ENCODE measurements at places on chromosomes 12 and 14. TPM values are rescaled to one million over a fixed set of nuclear protein-coding genes. Genes with fewer than 3 reads are reported as not detected.

Gene ETV6
- total RNA-seq: 131 TPM

Gene KRT6C
- total RNA-seq: not detected

Gene GUCY2C
- 0.29 TPM for total RNA-seq

Gene TEX22
- total RNA-seq: 8.4 TPM

DNA sequence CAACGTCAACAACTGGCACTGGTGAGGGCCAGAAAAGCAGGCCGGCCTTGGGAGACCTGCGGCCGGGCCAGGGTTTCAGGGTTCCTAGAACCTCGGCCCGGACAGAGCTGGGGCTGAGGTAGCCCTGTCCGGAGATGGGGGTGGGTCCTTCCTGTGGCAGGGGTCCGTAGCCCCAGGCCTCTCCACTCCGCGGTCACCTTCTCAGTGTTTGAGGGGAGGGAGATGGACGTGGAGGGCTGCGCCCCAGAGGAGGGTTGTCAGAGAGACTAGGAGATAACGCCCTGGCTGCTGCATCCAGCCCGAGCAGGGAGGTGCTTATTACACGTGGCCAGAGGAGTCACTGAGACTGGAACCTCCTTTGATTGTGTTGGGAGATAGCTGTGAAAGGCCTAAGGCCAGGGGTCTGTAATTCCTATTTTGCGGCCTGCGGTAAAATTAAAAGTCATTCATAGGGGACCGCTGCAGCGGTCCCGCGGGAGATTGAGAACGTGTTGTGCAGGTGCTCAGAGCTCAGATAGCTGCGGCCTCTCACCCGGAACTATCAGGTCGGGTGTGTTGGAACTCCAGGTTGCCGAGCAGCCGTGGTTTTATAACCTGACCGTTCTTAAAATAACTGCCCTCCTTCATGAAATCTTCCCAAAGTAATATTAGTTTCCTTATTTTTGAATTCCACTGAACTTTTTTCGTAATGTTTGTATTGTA lies 507 bp downstream of the AHSA1 start:
- H3K4me3 ChIP-seq: peak overlapping the region; percentile 93
- peak; percentile 67 for DNase-seq
- H3K27me3 ChIP-seq: no peaks in the 10 kb centered on the region
- peak overlapping the region; percentile 91 for H3K27ac ChIP-seq
- H3K36me3 ChIP-seq: peaks cover 35% of the 10 kb centered on the region

DNA sequence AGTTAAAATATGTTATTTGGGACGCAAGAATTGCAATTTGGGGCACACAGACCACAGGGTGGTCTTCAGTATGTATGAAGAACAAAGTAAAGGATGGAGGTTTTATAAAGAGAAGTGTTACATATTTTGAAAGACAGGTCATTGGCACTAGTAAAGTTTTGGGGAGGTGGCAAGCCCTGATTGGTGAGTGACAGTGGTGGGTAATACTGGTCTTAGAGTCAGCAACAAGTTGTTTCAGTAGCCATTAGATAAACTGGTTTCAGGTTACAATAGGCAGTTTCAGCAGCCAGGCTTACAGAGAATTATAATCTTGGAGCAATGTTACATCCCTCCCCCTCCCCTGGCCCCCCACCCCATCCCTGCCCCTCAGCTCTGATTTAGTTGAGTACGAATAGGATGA lies 17.5 kb downstream of the MARK3 start:
- no peaks in the 10 kb centered on the region for H3K36me3 ChIP-seq
- H3K4me1 ChIP-seq: peaks cover 29% of the 10 kb centered on the region
- DNase-seq: no peak
- no peaks in the 10 kb centered on the region for H3K27me3 ChIP-seq

GRCh38 chr12:108734200-108734906 lies 3.0 kb upstream of the CORO1C start:
- H3K27me3 ChIP-seq: no peaks in the 10 kb centered on the region
- H3K36me3 ChIP-seq: no peaks in the 10 kb centered on the region
- no peak for DNase-seq
- no peak overlapping the region for H3K4me3 ChIP-seq
- no peak overlapping the region for H3K27ac ChIP-seq
- peaks cover 9% of the 10 kb centered on the region for H3K4me1 ChIP-seq

DNA sequence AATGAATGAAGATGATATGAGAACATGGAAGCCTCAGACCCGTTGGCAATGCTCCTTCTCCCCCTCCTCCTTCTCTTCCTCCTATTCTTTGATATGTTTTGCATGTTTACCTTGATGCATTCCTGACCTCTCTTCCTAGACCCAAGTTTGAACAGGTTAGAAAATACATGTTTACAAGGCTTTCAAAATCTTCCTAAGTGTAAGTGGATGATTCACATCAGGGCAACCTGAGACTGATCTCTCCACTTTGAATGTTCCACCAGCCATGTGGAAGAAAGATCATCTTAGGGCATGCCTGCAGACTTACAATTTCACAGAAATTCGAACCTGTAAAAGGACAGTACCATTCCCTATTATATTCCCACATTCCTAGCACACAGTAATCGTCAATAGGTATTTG lies 18.0 kb upstream of the LDHB start:
- no peaks in the 10 kb centered on the region for H3K4me1 ChIP-seq
- no peaks in the 10 kb centered on the region for H3K36me3 ChIP-seq
- DNase-seq: no peak
- no peaks in the 10 kb centered on the region for H3K27me3 ChIP-seq

GRCh38 chr14:105748204-105748578 lies 221.8 kb downstream of the TMEM121 start:
- peaks cover 34% of the 10 kb centered on the region for H3K4me1 ChIP-seq
- peak overlapping the region; percentile 56 for H3K4me3 ChIP-seq
- no peak for DNase-seq
- no peak overlapping the region for H3K27ac ChIP-seq
- H3K36me3 ChIP-seq: peaks cover 2% of the 10 kb centered on the region

DNA sequence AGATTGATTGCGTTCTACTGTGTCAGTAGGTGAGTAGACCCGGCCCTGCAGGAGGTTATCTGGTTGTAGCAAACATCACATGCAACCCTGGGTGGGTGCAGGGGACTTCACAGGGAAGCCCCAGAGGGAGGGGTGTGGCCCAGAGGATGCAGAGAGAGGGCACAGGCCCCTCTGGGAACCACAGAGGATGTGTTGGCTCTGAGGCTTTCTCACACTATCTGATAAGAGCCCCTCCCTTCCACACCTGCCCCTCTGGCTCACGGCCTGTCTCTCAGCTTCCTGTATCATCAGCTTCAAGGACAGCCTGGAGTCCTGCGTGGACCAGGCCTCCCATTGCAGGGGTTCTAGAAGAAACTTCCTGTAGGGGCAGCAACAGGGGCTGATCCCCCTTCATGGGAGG lies 101.9 kb downstream of the RIN3 start:
- H3K4me1 ChIP-seq: peaks cover 39% of the 10 kb centered on the region
- H3K27me3 ChIP-seq: no peaks in the 10 kb centered on the region
- peak overlapping the region; percentile 95 for H3K27ac ChIP-seq
- H3K4me3 ChIP-seq: peak overlapping the region; percentile 40

DNA sequence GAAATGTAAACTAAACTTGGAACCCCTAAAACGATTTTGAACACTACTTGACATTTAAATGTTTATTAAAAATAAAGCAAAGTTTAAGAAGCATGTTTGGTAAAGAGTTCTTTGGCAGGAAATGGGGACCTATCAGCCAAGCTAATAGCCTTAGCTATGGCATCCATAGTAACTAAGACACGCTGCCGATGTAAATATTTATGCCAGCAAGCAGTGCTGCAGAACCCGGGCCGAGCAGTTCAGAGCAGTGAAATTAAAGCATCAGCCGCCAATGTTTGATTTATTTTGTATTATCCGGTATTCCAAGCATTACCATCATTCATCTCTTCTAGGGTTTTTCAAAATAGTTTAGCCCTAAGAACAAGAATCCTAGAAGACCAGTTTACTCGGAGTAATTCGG lies 61.6 kb downstream of the PPP2R5C start:
- no peaks in the 10 kb centered on the region for H3K27me3 ChIP-seq
- H3K27ac ChIP-seq: peak overlapping the region; percentile 99
- H3K4me3 ChIP-seq: no peak overlapping the region
- no peak for DNase-seq
- H3K4me1 ChIP-seq: peaks cover 85% of the 10 kb centered on the region

DNA sequence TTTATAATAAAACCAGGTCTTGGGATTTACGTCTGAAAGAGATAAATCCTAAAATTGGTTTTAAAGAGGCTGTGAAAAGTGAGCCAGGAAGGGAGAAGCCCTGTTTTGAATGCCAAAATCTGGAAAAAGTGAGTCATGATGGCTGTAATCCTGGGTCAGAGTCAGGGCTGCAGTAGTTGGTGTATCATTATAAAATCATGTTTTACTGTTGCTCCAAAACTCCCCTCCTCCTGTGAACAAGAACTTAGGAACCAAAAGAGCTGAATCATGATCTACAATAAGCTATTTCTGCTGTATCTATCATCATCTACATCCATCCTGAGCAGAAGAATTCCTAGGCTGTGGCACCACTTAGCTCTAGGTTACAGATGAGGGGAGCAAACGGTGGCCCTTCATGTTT lies 79.3 kb downstream of the LMO3 start:
- H3K27me3 ChIP-seq: no peaks in the 10 kb centered on the region
- no peak overlapping the region for H3K4me3 ChIP-seq
- no peak overlapping the region for H3K27ac ChIP-seq
- no peaks in the 10 kb centered on the region for H3K36me3 ChIP-seq
- H3K4me1 ChIP-seq: no peaks in the 10 kb centered on the region

- DNase-seq: no peak
- no peaks in the 10 kb centered on the region for H3K27me3 ChIP-seq
- H3K27ac ChIP-seq: peak overlapping the region; percentile 16
- no peak overlapping the region for H3K4me3 ChIP-seq
Observed at GRCh38 chr14:55279384-55279783, 8.2 kb downstream of the FBXO34 start.

DNA sequence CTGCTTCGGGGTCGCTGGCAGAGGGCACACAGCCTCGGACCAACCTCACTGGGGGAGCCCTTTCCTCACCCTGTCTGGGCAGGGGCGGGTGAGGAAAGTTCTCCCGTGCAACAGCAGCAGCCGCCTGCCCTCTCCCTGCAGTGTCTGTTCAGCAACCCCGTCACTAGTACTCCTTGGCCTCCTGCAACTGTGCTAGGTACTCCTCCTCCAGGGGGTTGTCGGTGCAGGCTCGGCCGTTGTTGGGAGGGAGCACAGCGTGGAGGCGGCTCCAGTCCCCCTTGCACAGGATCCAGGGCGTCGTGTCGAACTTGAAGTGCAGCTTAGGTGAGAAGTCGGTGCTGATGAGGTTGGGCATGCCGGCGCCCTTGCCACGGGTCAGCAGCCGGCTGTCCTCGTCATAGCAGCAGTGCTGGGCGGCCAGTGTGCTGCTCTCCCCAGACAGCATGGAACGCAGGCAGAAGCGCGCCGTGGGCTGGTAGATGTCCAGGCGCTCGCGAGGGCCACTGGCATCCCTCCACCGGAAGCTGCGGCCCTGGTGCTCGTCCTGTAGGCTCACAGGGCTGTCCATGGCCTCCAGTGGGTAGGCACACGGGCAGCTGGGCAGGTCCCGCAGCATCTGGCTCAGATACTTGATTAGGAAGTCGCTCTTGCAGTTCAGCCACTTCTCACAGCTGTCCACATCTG lies 17.7 kb downstream of the AHSA1 start:
- H3K27ac ChIP-seq: no peak overlapping the region
- no peak for DNase-seq
- no peak overlapping the region for H3K4me3 ChIP-seq
- H3K36me3 ChIP-seq: no peaks in the 10 kb centered on the region

GRCh38 chr14:97719931-97720330 lies 922.7 kb downstream of the VRK1 start:
- H3K27ac ChIP-seq: no peak overlapping the region
- no peak overlapping the region for H3K4me3 ChIP-seq
- no peak for DNase-seq
- H3K36me3 ChIP-seq: no peaks in the 10 kb centered on the region
- no peaks in the 10 kb centered on the region for H3K27me3 ChIP-seq
